Pulmonary artery endothelial cell (primary cell): ENCODE measurements at places on chromosomes 7 and 10. TPM values are rescaled to one million over a fixed set of nuclear protein-coding genes. Genes with fewer than 3 reads are reported as not detected.

DNA sequence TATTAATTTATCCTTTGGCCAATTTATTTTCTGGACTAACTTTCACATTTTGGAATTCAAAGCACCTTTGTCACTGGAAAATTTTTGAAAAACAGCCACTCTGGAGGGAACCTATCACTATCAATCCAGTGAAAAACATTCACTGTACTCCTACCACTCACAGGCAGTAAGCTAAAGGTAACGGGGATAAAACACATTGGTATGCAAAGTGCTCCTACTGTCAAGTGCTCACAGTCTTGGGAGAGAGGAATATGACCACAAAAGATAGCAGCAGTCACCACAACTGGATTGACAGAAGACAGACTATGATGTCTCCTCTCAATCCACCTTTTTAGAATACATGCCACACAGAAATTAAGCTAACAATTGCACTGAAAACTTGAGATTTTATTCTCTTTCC is 13.3 kb downstream of the GSAP start:
- DNase-seq = no peak

- no peak for DNase-seq
These were observed 4.7 kb downstream of the CACNB2 start for GRCh38 chr10:18144928-18145327.

- no peak for DNase-seq
These were observed 167.5 kb downstream of the NRF1 start for GRCh38 chr7:129778770-129779601.

- no peak for DNase-seq
These were observed 3.1 kb upstream of the PDIA4 start for GRCh38 chr7:149031353-149031910.

GRCh38 chr10:58755340-58755610 is 242.6 kb downstream of the BICC1 start:
- DNase-seq = no peak

The SLC39A12 gene
- not detected in 2 replicates for total RNA-seq

GRCh38 chr7:632831-633210 is 93.7 kb upstream of the DNAAF5 start:
- DNase-seq = no peak

The FAM25A gene
- total RNA-seq = not detected in 2 replicates

- DNase-seq = no peak
These were observed 69.0 kb downstream of the TNRC18 start for GRCh38 chr7:5354460-5355232.

DNA sequence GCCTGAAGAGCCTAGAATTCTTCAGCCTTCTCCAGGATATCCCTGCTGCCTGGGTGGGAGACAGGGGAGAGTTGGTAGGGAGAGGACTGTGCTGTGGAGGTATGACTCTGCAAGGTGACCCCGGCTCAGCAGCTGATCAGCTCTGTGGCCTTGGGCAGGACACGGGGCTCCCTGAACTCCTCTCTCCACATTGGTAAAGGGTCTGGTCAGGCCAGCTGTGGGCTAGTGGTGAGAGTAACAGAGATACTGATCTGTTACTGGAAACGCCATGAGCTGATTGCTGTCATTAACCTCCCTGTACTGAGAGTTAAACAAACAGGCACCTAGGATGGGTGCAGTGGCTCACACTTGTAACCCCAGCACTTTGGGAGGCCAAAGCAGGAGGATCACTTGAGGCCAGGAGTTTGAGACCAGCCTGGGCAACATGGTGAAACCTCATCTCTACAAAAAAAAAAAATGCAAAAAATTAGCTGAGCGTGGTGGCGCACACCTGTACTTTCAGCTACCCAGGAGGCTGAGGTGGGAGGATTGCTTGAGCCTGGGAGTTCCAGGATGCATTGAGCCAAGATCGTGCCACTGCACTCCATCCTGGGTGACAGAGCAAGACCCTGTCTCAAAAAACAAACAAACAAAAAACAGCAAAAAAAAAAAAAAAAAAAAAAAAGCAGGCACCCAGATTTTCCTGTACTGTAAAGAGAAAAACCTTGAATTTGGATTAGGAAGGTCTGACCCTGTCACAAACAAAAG is 151.5 kb downstream of the CUX1 start:
- no peak for DNase-seq

The GJD4 gene
- total RNA-seq = not detected in 2 replicates

DNA sequence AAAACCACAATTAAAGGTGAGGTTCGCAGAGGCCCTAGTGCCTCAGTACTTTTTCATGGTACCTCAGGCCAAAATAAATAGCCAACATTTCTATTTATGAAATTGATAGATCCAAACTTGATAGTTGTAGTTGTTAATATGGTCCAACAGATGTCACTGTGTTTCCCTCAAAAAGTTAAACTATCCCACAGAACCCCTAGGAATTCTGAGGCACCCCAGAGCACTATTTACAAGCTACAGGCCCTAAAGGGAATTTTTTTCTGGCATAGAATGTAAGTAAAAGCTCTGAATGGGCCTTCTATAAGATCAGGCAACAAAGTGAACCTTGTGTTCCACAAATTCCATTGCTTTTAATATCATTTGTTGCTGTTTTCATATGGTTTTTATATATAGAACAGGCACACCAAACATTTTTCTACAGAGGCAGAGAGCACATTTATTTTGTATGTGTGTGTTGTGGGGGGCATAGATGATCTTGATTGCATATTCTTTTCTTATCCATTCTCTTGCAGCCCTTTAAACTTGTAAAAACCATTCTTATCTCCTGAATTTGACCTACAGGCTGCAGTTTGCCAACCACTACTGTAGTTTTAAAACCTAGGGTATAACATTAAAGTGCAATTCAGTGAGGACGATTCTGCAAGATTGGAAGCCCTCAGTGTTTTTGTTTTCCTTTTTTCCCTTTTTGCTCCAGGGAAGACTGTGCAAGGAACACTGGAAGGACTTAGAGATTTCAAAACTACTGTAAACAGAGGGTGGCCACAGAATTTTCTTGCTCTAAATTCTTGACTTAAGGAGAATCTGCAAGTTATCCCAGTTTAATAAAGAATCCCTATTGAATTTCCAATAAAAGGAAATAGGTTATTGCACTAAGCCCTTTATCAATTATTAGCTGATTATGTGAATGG is 3.5 kb upstream of the ARL4A start:
- DNase-seq = no peak

DNA sequence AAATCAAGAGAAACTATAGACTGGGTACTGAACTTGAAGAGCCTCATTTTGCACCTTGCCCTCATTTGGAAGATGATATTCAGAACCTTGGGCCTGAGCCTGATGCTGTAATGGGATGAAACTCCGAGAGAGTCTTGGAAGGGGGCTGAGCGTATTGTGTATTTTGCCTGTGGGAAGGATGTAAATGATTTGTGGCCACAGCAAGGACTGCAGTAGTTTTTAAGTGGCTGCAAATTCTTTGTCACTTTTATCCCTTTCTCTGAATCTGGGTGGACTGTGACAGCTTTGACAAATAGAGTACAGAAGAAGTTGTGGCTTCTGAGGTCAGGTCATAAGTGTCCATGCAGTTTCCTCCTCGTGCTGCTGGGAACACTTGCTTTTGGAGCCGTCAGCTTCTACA is 221.2 kb downstream of the ADRA2A start:
- DNase-seq = no peak

The EGR2 gene
- total RNA-seq = 0.04 and 0.07 TPM in 2 replicates

The WNT8B gene
- not detected in 2 replicates for total RNA-seq

GRCh38 chr7:131883769-131884168 is 327.3 kb upstream of the PODXL start:
- DNase-seq = no peak

GRCh38 chr10:103811463-103811862 is 43.9 kb downstream of the SH3PXD2A start:
- no peak for DNase-seq

DNA sequence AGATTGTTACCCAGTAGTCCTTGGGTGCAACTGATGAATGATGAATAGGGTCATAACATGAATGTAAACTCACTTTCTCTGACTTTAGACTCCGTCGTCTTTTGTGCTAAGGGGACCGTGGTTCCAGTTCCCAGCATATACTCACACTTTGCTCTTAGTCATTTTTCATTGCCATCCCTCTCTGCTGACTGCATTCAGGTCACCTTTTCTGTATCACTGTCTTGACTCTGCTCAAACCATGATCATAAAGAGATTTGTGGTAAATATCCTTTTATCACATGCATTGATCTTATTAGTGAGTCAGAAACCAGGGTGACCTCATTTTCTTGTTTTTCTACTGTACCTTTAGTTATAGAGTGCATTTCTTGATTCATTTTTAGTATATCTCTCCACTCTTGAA is 141.1 kb upstream of the AGR3 start:
- DNase-seq = no peak

DNA sequence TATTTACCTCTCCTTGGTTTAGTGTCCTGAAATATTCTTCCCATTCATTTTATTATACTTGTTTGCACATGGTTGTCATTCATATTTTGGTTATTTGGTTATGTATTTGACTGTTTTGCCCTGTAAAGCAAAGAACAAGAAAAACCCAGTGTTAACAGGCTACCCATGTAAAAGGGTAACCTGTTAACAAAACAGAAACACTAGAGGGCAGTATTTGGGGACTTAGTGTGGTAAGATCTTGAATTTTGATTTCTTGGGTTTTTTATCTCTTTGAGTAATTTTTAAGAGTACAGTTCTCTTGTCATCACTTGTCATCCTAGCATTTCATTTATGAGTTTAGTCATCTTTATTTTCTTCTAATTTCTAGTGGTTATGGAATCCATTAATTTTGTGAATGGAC is 51.3 kb downstream of the POLL start:
- no peak for DNase-seq

DNA sequence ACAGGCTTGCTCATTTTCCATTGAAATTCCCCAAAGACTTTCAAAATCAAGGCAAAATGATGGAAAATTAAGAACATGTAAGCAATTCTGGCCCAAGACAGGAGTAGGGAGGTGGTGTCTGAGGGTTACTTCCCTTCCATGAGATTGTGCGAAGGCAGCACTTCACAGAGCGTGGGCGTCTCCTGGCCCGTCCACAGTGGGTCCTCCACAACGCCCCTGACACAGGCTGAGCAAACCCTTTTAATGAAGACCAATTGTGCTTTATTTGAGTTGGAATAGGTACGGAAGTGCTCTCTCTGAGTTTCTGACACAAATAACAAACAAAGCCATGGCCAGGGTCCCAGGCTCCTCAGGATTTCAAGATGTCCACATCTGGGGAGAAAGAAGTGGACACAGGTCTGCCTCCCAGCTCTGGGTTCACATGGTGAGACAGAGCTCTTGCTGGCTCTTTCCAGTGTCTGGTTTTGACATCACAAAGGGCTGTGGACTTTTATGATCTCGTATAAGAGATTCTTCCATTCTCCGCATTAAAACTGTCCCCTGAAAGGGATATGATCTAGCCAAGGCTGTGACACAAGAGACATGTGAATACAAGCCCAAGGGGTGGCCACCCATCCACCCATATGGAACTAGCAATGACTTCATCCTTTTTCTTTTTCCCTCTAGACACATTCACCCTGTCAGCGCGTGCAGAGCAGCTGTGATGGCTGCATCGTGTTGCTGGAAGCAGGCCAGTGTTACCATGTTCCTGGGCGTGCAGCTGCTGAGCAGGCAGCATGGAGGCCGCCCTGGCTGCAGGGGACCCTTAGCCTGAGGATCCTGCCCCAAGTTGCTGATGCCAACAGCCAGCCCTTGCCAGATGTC is 145.6 kb downstream of the ADAM12 start:
- DNase-seq = no peak

DNA sequence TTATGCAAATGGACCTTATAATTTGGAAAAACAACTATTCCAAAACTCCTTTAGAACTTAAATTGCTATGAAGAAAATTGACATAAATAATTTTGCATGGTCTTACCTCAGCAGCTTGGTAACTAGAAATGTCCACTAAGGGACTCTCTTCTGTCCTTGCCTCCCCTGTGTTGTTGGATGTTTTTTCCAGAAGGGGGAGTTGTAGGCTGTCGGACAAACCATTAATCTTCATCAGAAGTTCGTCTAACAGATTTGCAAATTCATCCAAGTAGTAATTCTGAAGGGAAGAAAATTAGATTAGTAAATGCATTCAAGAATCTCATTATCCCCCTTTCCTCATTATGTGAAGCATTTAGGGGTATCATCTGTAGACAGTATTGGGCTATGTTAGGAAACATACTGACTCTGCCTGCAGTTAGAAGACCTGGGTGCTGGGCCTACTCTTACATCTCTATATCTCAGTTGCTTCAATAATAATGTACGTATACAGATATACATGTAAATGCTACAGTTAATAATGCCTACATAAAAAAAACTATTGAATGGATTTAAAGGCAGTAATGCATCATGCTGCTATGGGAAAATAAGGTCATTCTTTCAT is 155.6 kb downstream of the PKD1L1 start:
- DNase-seq = no peak

- DNase-seq = peak; percentile 93
These were observed 188.9 kb downstream of the SKIDA1 start for GRCh38 chr10:21336476-21337170.

The LFNG gene
- total RNA-seq = 5.8 and 8.6 TPM in 2 replicates

The BAZ1B gene
- 53.7 and 78.1 TPM in 2 replicates for total RNA-seq

The CFAP43 gene
- 0.07 TPM in 2 replicates for total RNA-seq

DNA sequence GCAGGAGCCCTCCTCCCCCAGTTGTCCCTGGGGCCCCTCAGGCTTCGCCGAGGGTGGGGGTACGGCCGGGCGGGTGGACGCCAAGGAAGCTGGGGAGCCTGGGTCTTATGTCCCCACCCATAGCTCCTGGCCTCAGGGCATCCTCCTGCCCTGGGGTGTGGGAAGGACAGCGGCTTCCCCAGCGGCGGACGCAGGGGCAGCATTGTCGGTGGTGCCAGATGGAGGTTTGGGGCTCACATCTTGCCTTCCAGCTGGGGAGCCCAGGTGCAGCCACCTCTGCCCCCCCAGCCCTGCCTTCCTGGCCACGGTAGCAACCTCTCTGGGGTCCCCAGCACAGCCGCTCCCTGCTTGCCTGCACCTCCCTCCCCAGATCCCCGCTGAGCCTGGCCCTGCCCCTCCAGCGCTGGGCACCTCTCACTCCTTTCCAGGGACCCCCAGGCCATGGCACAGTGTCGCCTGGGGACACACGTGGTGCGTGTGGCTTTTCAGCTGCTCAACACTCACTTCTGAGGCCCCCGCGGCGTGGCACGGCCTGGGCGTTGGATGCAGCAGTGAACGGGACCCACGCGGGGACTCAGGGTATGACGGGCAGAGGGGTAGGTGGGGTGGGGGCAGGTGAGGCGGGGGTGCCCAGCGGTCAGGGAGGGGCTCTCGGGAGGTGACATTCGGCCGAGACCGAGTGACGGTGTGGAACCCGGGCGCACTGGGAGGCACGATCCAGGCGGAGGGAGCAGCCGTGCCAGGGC is 53.1 kb downstream of the UNCX start:
- no peak for DNase-seq

The KLF14 gene
- total RNA-seq = not detected in 2 replicates

GRCh38 chr7:157678501-157678900 is 341.7 kb downstream of the DNAJB6 start:
- DNase-seq = no peak

- DNase-seq = no peak
These were observed 113.1 kb downstream of the RNF32 start for GRCh38 chr7:156753630-156754029.

- DNase-seq = no peak
These were observed 71.8 kb upstream of the PIK3CG start for GRCh38 chr7:106793015-106793975.

The NPY4R2 gene
- not detected in 2 replicates for total RNA-seq

The SLC26A3 gene
- not detected in 2 replicates for total RNA-seq

The GRID1 gene
- total RNA-seq = not detected in 2 replicates

GRCh38 chr10:4894335-4894734 is 68.3 kb downstream of the AKR1E2 start:
- no peak for DNase-seq

- no peak for DNase-seq
These were observed 109.5 kb upstream of the GATA3 start for GRCh38 chr10:7945034-7945433.
